ENCODE measurements at places on chromosomes 4 and X.

GRCh38 chrX:46758163-46758955, 559 bp downstream of the SLC9A7 start:
- peak; percentile 63 for DNase-seq

DNA sequence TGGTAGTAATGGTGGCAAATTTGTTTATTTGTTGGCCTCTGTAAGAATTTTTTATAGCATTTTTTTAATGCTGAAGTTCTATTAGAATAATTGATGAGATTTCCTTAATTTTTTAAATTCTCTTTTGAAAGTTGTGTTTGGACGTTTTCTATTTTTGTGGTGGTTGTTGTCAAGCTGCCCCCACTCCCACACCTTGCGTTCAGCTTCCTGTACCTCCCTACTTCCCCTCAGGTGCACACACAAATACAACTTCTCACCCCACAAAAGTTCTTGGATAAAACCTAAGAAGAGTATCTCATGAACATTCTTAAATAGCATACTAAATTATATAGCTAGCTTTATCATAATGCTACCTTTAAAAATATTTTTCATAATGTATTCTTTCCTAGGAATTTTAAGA, 38.7 kb downstream of the EXOC1 start:
- DNase-seq: no peak

- peak; percentile 60 for DNase-seq
Observed at GRCh38 chrX:13078739-13079444, 34.5 kb upstream of the FAM9C start.

- no peak for DNase-seq
Observed at GRCh38 chr4:155591738-155592143, 74.9 kb upstream of the GUCY1A1 start.

GRCh38 chr4:171025776-171026175, 787.4 kb upstream of the GALNTL6 start:
- no peak for DNase-seq

- no peak for DNase-seq
Observed at GRCh38 chrX:138191998-138192397, 519.5 kb downstream of the FGF13 start.

DNA sequence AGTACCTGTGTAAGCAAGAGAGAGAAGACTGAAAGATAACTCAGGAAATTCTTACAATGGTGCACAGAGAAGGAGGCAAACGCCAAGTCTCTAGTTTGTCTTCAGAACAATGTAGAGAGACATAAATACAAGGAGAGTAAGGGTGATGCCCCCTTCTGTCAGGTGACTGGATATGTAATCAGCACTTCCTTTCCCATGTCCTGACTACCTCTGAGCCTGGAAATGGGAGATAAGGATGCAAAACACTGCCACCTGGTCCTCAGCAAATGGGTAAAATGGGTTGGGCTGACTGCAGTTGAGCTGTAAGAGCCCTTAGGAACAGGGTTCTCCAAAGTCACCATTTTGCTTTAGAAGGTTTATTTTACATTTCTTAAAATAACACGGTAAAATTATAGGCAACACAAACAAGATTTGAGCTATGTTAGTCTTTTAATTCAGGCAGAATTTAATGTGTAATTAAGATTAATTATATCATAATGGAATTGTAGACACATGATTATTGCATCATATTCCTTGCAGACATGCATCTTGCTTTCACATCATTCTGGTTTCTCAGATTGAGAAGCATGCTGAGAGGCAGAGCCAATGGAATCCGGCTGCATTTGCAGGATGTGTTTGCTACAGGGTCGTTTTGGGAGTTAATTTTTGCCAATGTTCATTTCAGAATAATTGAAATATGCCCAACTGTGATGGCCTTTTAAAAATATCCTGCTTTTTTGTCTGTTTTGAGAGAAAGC, 37.2 kb upstream of the ARX start:
- DNase-seq: no peak
